Stimulated activated naive CD8-positive, alpha-beta T cell treated with anti-CD3 and anti-CD28 coated beads, Interleukin-15, amount 100 ng/mL, for 72 hours (primary cell): ENCODE measurements at places on chromosomes 6 and 20.

DNA sequence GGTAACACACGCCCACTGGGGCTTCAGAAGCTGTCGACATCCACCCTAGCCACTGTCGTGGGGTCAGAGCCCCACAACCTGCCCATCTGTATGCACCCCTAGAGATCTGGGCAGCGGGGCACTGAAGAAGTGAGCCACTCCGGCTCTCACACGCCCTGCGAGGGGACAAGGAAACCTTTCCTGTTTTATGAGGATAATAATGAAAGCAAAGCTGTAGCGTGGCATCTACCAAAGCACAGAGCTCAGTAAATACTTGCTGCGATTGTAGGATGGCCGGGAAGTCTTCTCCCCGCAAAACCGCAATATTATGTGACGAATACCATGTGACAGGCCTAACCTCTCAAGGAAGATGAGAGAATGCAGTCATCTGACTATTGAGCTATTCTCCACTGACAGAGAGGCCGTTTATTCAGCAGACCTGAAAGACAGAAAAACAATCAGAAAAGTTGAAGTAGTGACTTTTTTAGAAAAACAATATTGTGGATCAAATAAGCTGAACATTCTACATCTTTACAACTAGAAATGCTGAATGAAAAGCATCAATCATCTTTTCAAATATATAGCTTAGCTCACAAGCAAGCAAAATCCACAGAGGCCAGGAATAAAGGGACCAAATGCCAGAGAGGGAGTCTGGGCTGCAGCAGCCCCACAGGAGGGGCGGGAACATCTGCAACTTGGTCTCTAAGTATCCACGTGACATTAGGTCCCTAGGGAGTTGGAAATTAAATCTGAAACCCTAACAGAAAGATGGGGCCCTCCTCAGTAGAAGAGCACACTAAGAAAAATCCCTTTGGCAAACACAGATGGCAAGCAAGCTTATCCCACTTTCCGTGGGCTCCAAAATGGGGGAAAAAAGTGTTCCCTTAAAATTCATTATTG lies 207.8 kb downstream of the TTLL2 start:
- DNase-seq: no peak

- DNase-seq: peak; percentile 50
Observed at GRCh38 chr6:33197431-33198048, 2.9 kb downstream of the RXRB start.

GRCh38 chr20:53829724-53830521 lies 236.3 kb upstream of the ZNF217 start:
- DNase-seq: no peak

DNA sequence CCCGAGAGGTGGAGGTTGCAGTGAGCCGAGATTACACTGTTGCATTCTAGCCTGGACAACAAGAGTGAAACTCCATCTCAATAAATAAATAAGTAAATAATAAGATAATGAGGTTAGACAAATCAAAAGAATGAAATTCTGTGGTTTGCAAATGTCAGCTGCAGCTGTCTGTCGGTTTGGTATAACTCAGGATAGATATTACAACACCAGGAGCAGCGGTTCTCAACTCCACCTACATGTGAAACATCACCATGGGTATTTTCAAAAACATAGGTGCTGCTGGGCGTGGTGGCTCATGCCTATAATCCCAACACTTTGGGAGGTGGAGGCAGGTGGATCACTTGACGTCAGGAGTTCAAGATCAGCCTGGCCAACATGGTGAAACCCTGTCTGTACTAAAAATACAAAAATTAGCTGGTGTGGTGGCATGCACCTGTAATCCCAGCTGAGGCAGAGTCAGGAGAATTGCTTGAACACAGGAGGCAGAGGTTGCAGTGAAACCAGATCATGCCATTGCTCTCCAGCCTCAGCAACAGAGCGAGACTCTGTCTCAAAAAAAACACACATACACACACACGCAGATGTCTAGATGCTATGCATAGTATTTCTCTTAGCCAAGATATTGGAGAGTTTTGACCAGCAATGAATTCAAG lies 126.1 kb upstream of the LAMP5 start:
- DNase-seq: no peak

DNA sequence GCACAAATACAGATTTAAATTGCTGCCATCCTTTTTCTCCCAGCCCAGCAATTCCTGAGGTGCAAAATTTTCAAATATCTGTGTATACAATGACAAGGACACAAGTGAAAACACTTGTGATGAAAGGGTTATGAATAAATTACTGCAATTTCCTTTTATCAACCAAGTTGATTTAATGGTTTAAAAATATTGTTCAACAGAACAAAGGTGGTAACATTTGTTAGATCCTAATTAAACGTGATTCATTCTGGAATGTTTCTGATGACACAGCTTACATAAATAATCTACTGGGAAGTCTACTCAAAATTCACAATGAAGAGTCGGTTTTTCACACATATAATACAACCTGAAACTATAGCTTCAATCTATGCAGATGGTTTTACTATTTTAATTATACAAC lies 17.1 kb downstream of the B4GALT5 start:
- no peak for DNase-seq

- no peak for DNase-seq
Observed at GRCh38 chr6:164928057-164928727, 381.2 kb downstream of the C6orf118 start.

DNA sequence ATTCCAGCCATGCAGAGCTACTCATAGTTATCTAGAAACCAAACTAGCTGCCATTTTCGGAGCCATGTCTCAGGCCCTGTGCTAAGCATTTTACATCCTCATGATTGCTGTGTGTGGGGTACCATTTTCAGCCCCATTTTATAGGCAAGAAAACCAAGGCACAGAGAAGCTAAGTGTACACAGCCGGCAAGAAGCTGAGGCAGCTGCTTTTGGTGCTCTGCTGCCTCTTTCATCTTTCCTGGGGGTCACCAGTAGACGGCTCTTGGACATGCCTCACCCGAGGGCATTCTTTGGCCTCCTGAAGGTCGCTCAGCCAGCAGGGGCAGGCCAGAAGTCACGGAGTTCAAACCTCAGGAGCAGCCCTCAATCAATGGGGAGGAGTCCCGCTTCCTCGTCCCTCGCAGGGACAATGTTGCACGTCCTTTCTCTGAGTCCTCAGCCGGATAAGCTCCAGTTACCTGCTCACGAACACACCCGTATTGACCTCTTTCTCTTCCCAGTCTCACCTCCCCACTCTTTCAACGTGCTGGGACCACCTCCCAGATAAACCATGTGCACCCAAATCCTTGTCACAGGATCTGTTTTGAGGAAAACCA lies 82.6 kb upstream of the BLCAP start:
- DNase-seq: no peak

DNA sequence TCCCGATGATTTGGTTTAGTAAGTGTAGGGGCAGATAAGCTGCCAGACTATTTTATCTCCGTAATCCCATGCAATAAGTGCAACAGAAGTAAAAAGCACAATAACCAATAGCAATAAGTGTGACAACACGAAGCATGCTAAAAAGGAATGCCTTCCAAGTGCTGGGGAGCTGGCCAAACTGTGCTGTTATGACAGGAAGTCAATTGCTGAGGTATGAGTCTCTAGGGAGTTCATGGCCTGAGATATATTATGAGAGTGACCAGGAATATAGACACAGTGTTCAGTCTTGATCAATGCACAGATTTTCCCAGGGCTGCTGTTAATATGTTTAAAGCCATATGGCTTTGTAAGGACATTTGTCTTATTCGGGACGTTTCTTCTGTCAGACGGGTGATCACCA lies 10.5 kb upstream of the ANGPT4 start:
- no peak for DNase-seq

DNA sequence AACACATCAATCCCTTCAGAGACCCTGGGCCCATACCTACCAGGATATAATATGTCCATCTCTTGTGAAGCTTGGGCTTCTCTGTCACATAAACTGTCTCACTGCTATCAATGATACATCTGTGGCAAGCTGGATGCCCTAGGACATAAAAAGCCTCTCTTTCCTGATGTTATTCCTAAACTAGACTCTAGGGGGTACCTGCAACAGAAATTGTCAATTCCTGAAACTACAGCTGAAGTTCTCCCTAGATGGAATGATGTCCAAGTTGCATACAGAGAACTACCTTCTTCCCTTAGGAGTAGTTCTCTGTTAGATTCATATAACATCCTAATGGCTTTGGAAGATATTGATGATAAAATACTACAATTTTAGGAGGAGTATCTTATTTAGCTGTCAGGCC lies 35.8 kb downstream of the TBX18 start:
- no peak for DNase-seq

DNA sequence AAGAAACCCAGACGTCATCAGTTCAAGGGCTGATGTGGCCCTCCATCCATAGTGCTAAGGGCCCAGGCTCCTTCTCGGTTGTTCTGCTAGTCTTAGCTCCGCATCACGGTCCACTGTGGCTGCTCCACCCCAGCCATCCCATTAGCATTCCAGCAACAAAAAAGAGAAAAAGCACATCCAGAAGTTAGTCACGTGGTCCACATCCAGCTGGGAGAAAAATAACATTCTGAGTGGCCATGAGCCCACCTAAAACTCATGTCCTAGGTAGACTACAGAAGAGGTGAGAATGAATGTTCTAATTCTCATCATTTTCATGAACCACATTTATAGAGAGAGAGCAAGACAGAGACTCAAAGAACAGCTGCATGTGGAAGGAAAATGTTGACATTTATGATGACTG lies 49.4 kb upstream of the TAB2 start:
- DNase-seq: no peak

GRCh38 chr6:56714982-56715456 lies 72.3 kb upstream of the DST start:
- DNase-seq: no peak

GRCh38 chr20:47352332-47353238 lies 3.9 kb downstream of the ZMYND8 start:
- DNase-seq: no peak

DNA sequence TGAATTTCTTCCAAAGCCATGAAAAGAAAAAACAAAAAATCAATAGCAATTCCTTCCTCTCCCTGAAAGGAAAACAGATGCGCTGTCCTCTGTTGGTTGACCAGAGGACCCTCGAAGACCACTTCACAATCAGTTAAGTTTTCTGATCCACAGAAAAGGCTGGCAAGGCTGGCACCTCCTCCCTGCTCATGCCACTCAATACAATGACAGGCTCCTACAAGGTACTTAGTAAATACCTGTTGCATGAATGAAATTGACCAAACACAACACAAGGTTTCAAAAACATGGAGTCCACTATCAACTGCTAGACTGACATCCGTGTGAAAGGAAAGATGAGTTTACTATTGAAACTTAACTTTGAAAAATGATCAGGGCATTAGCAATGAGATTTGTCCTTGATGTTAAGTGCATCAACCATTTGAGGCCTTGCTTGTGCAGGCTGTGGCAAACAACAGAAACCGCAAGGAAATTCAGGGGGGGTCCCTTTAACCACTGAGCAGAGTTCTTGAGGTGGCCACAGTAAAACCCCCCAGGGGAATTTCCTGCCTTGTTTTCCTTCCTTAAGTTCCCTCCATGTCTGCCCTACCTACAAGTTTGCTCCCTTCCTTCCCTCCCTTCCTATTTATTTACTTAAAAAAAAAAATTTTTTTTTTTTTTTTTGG lies 27.9 kb upstream of the RTF2 start:
- DNase-seq: peak; percentile 59

- DNase-seq: no peak
Observed at GRCh38 chr6:158333094-158333493, 20.8 kb downstream of the TULP4 start.

DNA sequence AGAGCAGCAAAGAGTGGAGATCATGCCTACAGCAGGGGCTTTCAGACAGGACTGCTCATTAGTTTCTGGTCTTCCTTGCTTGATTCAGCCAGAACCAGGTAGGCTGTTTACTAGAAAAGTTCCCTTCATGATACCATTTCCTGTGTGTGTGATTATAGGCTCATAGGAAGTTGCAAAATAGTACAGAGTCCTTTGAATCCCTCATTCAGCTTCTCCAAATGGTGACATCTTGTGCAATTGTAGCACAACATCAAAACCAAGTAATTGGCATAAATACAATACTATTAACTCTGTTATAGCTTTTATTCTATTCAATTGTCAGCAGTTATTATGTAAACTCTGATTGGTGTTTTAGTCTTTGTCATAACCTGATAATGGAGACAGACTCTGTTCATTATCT lies 347.3 kb upstream of the CDH4 start:
- DNase-seq: no peak

- no peak for DNase-seq
Observed at GRCh38 chr6:89081129-89081422, 525 bp downstream of the PNRC1 start.

DNA sequence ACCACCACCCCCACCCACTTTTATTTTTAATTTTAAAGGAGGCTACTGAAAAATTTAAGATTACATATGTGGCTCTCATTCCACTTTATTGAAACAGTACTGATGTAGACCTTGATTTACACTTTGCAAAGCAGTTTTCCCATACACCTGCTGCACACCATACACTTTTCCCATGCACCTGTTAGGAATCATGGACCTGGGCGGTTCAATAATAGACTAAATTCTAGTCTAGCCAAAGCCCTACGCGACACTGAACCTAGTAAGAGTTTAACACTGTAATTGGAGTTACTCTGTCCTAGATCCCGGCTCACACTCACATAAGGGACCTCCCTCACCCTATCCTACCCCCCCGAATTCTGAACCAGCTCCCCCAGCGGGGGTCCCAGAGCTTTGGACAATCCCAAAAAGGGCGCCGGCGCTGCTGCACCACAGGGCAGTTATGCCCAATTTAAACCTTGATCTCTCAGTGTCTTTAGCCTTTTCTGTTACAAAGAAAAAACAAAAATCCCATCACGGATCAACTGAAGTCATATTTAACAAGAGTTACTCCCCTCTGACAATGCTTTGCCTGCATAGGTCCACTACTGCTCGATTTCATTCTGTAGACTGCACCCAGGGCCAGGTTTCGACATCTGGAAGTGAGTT lies 2.4 kb upstream of the GCLC start:
- no peak for DNase-seq

DNA sequence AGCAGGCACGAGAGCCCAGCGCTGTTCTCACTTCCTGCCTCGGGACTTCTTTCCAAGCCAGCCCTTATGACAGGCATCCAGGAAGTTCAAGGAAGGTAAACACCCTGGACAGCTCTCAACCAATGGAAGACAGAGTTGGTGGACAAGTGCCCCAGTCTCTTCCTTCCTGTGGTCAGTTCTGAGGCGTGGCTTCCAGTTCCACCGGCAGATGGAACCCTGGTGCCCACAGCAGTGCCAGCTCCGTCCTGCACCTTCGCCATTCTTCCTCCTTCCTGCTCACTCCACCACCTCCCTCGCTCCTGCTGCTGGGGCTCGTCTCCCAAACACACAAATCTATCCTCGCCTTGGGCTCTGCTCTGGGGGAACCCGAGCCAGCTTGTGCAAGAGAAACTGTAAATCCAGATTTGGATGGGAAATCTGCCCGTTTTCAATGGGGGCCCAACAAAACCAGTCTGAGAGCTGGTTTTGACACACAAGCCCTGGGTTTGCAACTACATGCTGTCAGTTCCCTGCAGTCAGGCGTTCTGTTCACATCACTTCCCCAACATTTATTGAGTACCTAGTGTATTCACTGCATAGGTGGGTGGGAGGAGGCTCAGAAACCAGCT lies 162.7 kb downstream of the GRM4 start:
- DNase-seq: no peak

- DNase-seq: peak; percentile 66
Observed at GRCh38 chr20:63567386-63568169, 6.5 kb downstream of the HELZ2 start.
